ENCODE measurements at places on chromosomes 2 and 18. TPM values are rescaled to one million over a fixed set of nuclear protein-coding genes. Genes with fewer than 3 reads are reported as not detected.
A peak's percentile ranks its signal among the peaks of the same experiment; 100 is the strongest.

DNA sequence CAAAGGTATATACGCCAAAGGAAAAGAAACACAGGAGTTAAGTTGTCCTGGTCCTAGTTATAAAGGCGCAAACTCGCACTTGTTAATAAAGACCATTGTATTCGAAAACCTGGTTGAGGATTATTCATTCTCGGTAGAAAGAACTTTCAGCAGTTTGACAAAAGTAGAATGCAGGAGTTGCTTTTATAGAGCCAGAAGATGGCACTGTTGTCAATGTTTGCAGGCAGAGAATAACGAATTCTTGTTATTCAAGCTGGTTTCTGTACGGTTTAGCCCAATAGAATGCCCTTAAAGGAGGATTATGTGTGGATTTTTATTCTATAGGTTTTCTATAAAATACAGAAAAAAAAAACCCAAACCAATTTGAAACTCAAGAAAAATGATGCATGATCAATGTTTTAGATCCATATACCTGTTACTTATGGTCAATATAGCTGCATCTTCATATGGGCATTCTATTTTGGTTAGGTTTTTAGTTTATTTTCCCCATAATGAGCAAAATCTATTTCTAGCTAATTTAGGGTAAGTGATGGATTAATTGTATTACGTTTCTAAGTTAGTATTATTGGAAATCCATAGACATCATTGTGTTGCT is 510.3 kb downstream of the PLCL1 start:
- no peaks in the 10 kb centered on the region for H3K36me3 ChIP-seq
- H3K27me3 ChIP-seq = no peaks in the 10 kb centered on the region
- H3K4me1 ChIP-seq = peaks cover 13% of the 10 kb centered on the region
- no peak overlapping the region for H3K4me3 ChIP-seq
- peak; percentile 13 for DNase-seq

DNA sequence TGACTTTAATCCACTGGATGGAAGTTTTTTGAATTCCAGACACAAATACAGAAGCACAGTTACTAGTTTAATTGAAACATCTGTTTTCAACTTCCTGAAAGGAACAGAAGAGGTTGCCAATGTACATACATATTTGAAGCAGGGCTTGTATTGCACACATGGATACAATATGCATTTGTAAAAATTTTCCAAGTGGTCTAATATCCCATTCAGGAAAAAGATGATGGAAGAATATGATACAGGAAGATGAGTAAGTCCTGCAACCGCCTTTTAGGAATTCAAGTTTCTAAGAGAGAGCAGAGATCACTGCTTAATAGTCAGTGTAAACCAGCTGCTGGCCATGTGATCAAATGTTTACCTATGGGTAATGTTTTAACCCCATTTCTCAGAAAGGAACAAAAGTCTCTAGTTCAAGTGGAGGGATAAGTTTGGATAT is 265.4 kb downstream of the TRIB2 start:
- peaks cover 14% of the 10 kb centered on the region for H3K27me3 ChIP-seq
- H3K36me3 ChIP-seq = no peaks in the 10 kb centered on the region
- H3K4me3 ChIP-seq = no peak overlapping the region
- no peak for DNase-seq
- no peak overlapping the region for H3K27ac ChIP-seq
- no peaks in the 10 kb centered on the region for H3K4me1 ChIP-seq

The MPP4 gene
- total RNA-seq = 0.44 TPM

DNA sequence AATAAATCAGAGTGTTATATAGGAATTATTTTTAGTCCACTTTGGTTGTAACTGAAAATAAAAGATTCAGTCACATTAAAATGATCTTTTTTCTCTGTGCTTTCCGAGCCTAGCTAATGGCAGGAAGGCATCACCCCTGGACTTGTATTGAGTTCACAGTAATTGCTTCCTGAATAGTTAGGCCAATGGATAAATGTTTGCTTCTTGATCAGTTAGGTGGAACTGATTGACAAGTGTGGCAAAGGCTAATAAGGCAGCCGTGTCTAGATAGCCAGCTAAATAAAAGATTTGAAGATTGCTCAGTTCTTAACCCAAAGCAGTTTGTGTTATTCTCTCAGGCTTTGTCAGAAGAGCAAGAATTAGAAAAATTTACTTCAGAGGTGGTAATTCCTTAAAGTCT is 20.8 kb downstream of the FAM171B start:
- H3K4me3 ChIP-seq = no peak overlapping the region
- no peaks in the 10 kb centered on the region for H3K4me1 ChIP-seq
- no peaks in the 10 kb centered on the region for H3K36me3 ChIP-seq
- no peak for DNase-seq
- H3K27me3 ChIP-seq = no peaks in the 10 kb centered on the region
- no peak overlapping the region for H3K27ac ChIP-seq

- no peak overlapping the region for H3K27ac ChIP-seq
- peaks cover 8% of the 10 kb centered on the region for H3K4me1 ChIP-seq
- no peak for DNase-seq
- H3K4me3 ChIP-seq = no peak overlapping the region
Observed at GRCh38 chr2:57891086-57891712, 155.4 kb upstream of the VRK2 start.

DNA sequence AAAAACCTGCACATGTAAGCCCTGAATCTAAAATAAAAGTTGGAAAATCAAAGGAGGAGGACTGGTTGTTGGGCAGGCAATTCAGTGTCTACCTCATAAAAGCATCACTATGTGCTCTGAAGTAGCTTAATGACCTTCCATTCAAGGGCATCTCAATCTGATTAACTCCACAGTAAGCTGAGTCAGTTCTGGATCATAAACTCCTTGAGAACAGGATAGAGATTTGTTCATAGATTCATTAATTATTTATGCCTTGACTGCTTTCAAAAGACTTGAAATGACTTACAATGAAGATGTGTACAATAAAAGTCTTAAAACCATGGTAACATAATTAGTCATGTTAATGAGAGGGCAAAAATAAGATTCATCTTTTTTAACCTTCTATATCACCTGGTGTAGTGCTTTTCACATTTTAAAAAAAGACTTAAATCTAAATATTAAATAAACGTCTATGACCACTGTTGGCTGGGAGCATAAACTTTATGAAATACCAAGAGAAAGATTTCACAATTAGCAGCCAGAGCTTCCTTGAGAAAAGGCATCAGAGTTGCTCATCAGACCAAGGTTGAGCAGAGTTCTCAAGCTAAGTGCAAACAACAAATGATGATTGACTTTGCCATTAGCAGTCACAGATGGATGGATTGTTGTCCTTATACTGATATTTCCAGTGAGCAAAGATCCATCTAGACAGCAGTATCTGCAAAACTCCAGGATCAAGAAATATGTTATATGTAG is 237.3 kb upstream of the THUMPD2 start:
- no peak overlapping the region for H3K27ac ChIP-seq
- no peak for DNase-seq
- H3K27me3 ChIP-seq = no peaks in the 10 kb centered on the region
- no peaks in the 10 kb centered on the region for H3K4me1 ChIP-seq
- H3K36me3 ChIP-seq = no peaks in the 10 kb centered on the region

The MYO7B gene
- 0.39 TPM for total RNA-seq

- no peak overlapping the region for H3K27ac ChIP-seq
- no peak overlapping the region for H3K4me3 ChIP-seq
- H3K27me3 ChIP-seq = no peaks in the 10 kb centered on the region
- H3K4me1 ChIP-seq = no peaks in the 10 kb centered on the region
- no peaks in the 10 kb centered on the region for H3K36me3 ChIP-seq
Observed at GRCh38 chr2:182057002-182057401, 71.3 kb downstream of the PPP1R1C start.

- no peak overlapping the region for H3K4me3 ChIP-seq
- no peak overlapping the region for H3K27ac ChIP-seq
- H3K4me1 ChIP-seq = peaks cover 20% of the 10 kb centered on the region
- H3K36me3 ChIP-seq = no peaks in the 10 kb centered on the region
Observed at GRCh38 chr2:230347659-230348305, 20.8 kb downstream of the SP140L start.

GRCh38 chr18:7164323-7165004 is 46.9 kb upstream of the LAMA1 start:
- H3K4me1 ChIP-seq = no peaks in the 10 kb centered on the region
- H3K27me3 ChIP-seq = peaks cover 57% of the 10 kb centered on the region
- no peak overlapping the region for H3K4me3 ChIP-seq
- DNase-seq = peak; percentile 12

DNA sequence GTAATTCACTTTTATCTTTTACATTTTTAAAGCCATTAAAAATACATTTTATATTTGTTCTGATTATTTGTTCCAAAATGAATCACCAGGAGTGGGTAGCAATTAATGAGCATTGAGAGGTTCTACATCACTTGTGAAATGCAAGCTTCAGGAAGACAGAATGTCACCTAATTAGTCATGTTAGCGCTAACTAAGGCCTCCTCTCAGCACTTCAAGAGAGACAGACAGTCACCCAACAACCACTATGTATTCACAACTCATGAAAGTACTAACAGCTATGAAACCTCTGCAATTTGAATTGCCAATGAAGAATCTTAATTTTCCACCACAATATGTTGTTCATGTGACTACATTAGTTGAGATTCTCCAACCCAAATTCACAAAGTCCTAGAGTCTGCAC is 611.0 kb downstream of the KCNJ3 start:
- H3K36me3 ChIP-seq = no peaks in the 10 kb centered on the region
- DNase-seq = no peak
- H3K27ac ChIP-seq = no peak overlapping the region
- H3K4me3 ChIP-seq = no peak overlapping the region
- no peaks in the 10 kb centered on the region for H3K27me3 ChIP-seq
- no peaks in the 10 kb centered on the region for H3K4me1 ChIP-seq

GRCh38 chr2:206521612-206522011 is 78.3 kb downstream of the ADAM23 start:
- H3K4me3 ChIP-seq = no peak overlapping the region
- H3K27ac ChIP-seq = no peak overlapping the region
- DNase-seq = no peak
- no peaks in the 10 kb centered on the region for H3K27me3 ChIP-seq

GRCh38 chr2:170712653-170713542 is 2.2 kb upstream of the SP5 start:
- peaks cover 25% of the 10 kb centered on the region for H3K36me3 ChIP-seq
- peaks cover 9% of the 10 kb centered on the region for H3K4me1 ChIP-seq
- peaks cover 45% of the 10 kb centered on the region for H3K27me3 ChIP-seq
- DNase-seq = no peak
- no peak overlapping the region for H3K27ac ChIP-seq

DNA sequence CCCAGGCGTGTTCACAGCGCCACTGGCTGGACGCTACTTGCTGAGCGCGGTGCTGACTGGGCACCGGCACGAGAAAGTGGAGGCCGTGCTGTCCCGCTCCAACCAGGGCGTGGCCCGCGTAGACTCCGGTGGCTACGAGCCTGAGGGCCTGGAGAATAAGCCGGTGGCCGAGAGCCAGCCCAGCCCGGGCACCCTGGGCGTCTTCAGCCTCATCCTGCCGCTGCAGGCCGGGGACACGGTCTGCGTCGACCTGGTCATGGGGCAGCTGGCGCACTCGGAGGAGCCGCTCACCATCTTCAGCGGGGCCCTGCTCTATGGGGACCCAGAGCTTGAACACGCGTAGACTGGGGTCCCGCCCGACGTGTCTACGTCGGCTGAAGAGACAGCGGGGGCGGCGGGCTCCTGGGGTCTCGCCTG is 891 bp upstream of the KHK start:
- H3K27ac ChIP-seq = no peak overlapping the region
- peak overlapping the region; percentile 82 for H3K4me3 ChIP-seq
- H3K36me3 ChIP-seq = peaks cover 25% of the 10 kb centered on the region
- H3K4me1 ChIP-seq = peaks cover 17% of the 10 kb centered on the region
- H3K27me3 ChIP-seq = no peaks in the 10 kb centered on the region
- DNase-seq = peak; percentile 61

The CPSF3 gene
- total RNA-seq = 56.7 TPM

GRCh38 chr2:79713131-79713785 is 200.4 kb downstream of the CTNNA2 start:
- H3K4me3 ChIP-seq = no peak overlapping the region
- H3K27me3 ChIP-seq = no peaks in the 10 kb centered on the region
- H3K36me3 ChIP-seq = no peaks in the 10 kb centered on the region
- H3K27ac ChIP-seq = no peak overlapping the region
- DNase-seq = no peak

- H3K27ac ChIP-seq = no peak overlapping the region
- H3K4me3 ChIP-seq = no peak overlapping the region
- H3K27me3 ChIP-seq = no peaks in the 10 kb centered on the region
- no peaks in the 10 kb centered on the region for H3K4me1 ChIP-seq
- H3K36me3 ChIP-seq = no peaks in the 10 kb centered on the region
Observed at GRCh38 chr18:21291106-21291505, 49.1 kb downstream of the GREB1L start.

DNA sequence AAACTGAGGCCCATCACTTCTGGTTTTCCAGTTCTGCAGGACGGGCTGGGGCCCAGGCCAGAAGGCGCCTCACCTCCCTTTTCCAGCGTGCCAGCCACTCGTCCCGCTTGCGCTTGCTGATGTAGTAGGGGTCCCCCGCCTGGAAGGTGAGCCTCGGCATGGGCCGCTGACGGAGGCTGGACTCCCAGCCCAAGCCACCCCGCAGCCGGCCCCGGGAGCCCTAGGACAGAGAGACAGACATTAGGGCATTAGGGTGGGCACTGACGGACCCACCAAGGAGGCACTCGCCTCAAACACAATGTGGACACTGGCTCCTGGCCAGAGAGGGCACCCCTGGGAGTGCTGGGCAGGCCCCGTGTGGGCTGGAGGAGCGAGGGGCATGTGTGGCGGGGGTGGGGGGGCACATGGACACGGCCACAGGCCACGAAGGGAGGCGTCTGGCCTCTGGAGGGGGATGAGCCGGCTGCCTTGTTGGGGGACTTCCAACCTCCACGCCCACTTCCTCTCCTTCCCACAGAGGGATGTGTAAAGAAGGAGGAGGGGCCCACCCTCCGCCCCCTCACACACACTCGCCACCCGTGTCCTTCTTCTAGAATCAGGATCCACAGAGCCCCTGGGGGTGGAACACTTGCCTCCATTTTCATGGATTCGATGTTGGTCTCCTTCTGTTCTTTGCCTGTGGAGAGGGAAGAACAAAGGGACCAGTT is 66.7 kb downstream of the DNMT3A start:
- no peaks in the 10 kb centered on the region for H3K27me3 ChIP-seq
- no peaks in the 10 kb centered on the region for H3K4me1 ChIP-seq
- H3K27ac ChIP-seq = no peak overlapping the region
- H3K36me3 ChIP-seq = no peaks in the 10 kb centered on the region
- DNase-seq = no peak

DNA sequence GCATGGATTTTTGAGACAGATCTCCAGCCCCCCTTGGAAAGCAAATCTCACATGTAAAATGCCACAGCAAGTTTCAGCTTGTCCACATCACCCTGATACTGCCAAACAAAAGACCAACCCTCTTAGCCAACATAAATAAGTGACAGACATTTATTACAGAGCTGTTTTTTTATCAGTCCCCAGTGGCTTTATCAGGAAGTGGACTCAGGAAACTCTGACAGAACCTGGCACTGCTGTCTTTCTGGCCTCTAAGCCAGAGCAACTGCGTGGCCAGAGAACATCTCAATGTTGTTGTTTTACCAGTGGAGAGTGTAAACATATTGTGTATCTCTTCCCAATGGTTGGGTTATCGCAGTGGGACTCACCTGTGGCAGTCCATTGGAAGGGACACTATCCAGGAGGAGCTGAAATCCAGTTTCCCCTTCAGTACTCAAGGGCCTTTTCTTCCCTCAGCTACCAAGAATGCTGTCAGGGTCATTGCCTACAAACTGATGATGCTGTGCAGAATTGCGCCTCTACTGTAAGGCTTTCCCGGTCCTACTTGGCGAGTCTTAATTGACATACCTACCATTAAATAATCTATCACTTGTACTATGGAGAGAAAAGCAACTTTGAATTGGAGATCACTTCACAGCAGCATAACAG is 22.0 kb downstream of the SLC14A1 start:
- no peak overlapping the region for H3K4me3 ChIP-seq
- peaks cover 45% of the 10 kb centered on the region for H3K4me1 ChIP-seq
- H3K27me3 ChIP-seq = no peaks in the 10 kb centered on the region
- DNase-seq = no peak
- peaks cover 9% of the 10 kb centered on the region for H3K36me3 ChIP-seq
- H3K27ac ChIP-seq = peak overlapping the region; percentile 45

Data from Calu3 (cell line).